ENCODE measurements at places on chromosomes 11 and 22.
A peak's percentile ranks its signal among the peaks of the same experiment; 100 is the strongest.

DNA sequence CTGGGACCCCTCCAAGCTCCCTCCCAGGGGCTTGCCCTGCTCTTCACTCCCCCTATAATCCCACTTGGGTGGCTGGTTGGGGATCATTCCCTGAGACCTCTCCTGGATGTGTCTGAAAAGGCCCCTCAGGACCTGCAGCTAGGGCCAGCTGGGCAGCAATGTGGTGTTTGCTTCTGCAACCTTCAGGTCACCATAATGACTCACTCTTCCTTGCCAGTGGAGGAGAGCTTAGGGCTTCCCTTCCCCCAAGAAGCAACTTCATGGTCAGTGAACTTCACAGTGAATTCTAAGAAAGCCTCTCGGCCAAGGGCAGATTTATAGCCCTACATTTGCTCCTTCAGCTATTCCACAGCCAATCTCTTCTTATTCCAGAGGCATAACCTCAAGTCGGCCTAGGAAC lies 45.1 kb upstream of the TSPAN18 start:
- DNase-seq, result no peak

GRCh38 chr22:24517446-24517845 lies 22.3 kb downstream of the UPB1 start:
- DNase-seq, result no peak

- DNase-seq, result no peak
Measured at GRCh38 chr11:120797143-120797542, 226.8 kb upstream of the TBCEL start.

GRCh38 chr11:45216901-45217300 lies 69.2 kb downstream of the SYT13 start:
- DNase-seq, result no peak

DNA sequence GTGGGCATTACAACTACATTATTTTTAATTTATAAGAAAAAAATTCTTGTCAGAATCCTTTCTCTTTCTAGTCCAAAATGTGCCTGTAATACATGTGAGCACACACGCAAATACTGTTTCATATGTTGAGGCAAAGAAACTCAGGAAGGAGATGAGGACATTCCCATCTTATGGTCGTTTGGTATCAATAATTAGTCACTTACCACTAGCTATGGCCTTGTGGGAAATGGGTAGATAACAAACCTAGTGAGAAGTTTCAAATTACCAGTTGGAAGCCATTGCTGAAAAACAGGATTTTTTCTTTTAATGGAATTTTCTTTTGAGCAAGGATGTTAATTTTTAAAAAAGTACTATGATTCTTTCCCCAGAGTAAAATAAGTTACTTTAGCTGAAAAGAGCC lies 25.7 kb downstream of the AMOTL1 start:
- DNase-seq, result no peak

- DNase-seq, result no peak
Measured at GRCh38 chr11:112377946-112378345, 117.3 kb upstream of the PLET1 start.

DNA sequence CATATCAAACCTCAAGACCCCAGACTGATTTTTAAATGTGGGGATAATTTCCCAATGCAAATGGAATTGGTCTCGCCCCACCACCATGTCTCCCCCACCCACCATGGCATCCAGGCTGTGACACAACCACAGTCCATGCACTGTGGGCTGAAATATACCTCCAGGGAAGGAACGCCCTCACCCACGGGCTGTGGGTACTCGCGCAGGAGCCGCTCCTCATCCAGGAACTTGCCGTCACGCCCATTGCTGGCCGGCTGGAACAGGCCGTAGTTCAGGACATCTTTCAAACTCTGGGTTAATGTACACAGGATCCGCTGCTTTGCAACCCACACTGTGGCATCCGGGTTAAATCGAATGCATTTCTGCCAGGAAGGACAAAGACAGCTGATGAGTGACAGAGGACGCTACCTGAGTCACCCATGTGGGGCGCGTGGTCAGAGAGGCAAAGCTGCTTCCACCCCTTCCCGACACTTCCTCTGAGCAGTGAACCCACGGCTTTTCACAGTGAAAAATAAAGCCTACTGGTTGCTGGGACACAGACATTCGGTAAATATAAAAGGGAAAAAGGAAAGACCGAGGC lies 133.6 kb downstream of the SHANK2 start:
- DNase-seq, result no peak

- peak; percentile 89 for DNase-seq
Measured at GRCh38 chr11:57644748-57645688, 4.7 kb downstream of the YPEL4 start.
